Posterior vena cava (tissue), 2 donors: ENCODE measurements at places on chromosomes 4 and X. TPM values are rescaled to one million over a fixed set of nuclear protein-coding genes. Genes with fewer than 3 reads are reported as not detected.
A peak's percentile ranks its signal among the peaks of the same experiment; 100 is the strongest.

The ATP11C gene
- 27.2 TPM for total RNA-seq

DNA sequence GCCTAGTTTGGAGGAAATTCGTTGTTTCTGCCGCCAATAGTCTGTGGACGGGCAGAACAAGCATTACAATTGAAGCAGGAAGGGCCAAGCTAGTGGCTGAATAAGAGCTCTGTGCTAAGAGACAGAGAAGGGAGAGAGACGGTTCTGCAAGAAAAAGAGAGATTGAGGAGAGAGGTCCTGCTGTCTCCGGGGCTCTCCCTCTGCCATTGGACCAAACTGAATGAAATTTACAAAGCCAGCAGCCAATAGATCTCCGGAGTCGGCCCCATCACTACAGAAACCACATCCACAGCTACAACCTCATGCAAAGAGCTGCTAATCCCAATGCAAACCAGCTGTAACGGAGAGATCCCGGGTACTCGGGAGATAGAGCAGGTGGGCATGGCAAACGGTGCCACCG is at the start of gene NLGN4X:
NLGN4X (minus strand) TSS at position 148 of the 400 bp plus-strand sequence. CDS start 77,401 bp downstream, outside the sequence.
- DNase-seq = no peak

DNA sequence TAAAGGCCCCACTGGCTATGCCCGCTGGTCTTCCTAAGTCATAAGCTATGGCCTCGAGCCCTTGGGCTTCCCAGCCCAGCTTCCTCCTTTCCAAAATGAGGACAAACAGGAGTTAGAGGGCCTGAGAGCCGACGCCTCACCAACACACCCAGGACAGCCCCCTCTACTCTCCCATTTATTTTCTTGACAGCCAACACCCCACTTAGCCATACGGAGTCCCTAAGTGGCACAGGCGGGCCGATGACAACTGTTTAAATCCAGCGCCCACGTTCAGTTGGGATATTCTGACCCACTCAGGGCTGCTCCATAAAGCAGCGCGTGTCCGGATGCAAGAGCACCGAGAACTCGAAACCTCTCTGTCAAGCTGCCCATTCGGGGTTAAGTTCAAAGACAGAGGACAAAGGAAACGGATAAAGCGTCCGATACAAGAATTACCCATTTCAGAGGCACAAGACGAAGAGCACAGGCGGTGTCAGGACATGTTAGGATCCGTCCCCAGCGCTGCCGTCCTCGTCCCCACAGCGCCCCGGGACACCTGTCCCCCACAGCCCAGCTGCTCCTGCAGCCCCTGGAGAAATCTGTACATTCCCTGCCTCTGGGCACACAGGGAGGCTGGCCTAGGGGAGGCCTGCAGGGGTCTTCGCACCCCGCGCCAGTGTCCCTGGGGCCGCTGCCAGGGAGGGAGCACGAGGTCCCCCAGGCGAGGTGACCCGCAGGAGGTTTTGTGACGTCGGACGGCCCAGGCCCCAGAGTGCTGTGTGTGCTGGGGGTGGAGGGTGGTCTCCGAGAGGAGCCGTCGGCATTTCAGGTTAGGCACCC is 1.2 kb downstream of the PRKX start:
- DNase-seq = peak; percentile 79

DNA sequence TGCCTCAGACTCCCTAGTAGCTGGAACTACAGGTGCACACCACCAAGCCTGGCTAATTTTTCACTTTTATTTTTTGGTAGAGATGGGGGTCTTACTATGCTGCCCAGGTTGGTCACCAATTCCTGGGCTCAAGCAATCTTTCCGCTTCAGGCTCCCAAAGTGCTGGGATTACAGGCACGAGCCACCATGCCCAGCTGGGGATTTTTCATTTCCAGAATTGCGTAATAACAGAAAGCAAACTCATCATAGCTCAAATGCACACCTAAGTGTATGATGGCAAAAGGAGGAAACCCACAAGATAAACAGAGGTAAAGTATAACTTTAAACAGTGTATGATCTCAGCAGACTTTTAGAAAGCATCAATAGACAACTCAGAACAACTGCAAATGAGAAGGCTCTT is 56.2 kb downstream of the TEX11 start:
- no peak for DNase-seq
